ENCODE measurements at places on chromosomes 5 and 9.

DNA sequence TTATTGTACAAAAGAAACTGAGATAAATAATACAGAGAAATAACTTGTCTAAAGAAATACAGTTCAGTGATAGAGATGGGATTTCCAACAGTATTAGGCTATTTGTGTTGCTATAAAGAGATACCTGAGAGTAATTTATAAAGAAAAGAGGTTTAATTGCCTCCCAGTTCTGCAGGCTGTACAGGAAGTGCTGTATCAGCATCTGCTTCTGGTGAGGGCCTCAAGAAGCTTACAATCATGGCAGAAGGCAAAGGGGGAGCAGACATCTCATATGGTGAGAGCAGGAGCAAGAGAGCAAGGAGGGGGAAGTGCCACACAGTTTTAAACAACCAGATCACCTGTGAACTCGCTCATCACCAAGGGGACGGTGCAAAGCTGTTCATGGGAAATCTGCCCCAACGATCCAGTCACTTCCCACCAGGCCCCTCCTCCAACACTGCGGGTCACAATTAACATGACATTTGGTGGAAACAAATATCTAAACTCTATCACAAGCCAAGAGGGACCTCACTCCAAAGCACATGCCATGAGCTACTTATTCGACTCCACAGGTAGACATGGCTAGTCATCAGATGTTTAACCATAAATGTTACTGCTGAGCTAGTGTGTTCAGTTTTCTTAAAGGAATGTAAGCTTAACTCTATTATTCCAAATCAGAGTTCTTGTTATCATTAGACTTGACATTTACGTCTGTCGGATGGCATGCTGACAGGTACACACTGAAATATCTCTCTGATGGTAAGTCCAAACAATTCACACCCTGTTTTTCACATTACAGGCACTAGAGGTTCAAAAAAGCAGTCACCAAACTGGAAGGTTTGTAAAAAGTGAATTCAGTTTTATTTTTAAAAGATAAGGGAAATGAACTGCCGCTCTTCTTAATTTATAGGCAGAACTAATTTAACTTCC, 82.2 kb downstream of the AUH start:
- DNase-seq: no peak

- peak; percentile 13 for DNase-seq
Measured at GRCh38 chr5:148290271-148291195, 21.7 kb upstream of the SPINK7 start.

- peak; percentile 20 for DNase-seq
Measured at GRCh38 chr9:101409079-101409477, 10.4 kb downstream of the ZNF189 start.

DNA sequence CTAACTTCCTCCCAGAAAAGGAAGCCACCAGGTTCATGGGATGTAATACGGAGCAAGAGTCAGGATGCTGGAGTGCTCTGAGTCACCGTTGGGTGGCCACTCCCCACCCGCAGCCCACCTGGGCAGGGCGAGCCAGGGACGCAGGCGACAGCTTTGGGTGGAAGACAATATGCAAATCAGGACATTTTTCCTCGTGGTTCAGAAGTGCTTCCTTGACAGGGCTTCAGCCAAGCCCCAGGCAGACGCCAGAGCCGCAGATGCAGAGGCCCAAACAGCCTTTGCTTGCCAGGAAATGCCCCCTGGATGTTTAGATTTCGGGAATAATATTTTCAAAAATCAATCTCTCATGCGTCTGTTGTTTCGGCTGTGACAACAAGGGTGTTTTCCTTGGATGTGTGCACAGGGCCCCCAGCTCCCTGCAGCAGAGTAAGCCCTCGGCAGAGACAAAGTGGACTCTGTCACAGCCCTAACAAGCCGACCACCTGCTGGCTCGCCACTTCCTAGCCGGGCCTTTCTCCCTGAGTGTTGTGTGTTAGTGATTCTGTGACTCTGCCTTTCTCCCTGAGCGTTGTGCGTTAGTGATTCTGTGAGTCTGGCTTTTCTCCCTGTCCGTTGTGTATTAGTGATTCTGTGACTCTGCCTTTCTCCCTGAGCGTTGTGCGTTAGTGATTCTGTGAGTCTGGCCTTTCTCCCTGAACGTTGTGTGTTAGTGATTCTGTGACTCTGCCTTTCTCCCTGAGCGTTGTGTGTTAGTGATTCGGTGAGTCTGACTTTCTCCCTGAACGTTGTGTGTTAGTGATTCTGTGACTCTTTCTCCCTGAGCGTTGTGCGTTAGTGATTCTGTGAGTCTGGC, 11.8 kb upstream of the SLC9A3 start:
- no peak for DNase-seq

- DNase-seq: no peak
Measured at GRCh38 chr9:28034242-28034641, 461.0 kb upstream of the C9orf72 start.

- DNase-seq: peak; percentile 18
Measured at GRCh38 chr5:143400541-143401226, 2.8 kb downstream of the NR3C1 start.

DNA sequence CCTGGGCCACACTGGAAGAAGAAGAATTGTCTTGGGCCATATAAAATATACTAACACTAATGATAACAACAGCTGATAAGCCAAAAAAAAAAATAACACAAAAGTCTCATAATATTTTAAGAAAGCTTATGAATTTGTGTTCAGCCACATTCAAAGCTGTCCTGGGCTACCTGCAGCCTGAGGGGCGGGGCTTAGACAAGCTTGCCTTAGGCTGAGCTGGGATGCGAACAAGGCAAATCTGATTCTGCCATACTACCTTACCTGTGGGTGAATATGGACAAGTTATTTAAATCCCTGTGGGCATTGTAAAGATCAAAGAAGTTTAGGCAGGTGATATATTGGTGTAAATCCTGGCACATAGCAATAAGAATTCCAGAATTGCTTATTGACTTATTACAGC, 212.3 kb upstream of the ATP10B start:
- no peak for DNase-seq

DNA sequence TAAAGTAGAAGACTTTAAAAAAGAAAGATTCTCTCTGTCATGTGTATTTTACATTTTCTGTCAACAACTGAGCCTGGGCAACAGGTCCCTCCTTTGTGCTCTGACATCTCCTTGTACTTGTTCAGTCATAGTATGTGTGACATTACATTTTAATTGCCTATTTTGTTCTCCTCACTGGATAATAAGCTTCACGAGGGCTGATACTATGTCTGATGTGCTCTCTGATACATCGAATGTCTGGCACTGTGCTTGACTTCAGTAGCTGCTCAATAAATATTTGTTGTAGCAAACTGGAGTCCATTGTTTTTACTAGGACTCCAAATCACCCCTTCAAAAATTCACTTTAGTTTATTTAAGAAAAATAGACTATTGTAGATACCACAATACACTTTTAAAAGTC, 482.0 kb downstream of the RASEF start:
- DNase-seq: no peak

GRCh38 chr5:31911291-31912265, 262.5 kb downstream of the GOLPH3 start:
- DNase-seq: no peak

DNA sequence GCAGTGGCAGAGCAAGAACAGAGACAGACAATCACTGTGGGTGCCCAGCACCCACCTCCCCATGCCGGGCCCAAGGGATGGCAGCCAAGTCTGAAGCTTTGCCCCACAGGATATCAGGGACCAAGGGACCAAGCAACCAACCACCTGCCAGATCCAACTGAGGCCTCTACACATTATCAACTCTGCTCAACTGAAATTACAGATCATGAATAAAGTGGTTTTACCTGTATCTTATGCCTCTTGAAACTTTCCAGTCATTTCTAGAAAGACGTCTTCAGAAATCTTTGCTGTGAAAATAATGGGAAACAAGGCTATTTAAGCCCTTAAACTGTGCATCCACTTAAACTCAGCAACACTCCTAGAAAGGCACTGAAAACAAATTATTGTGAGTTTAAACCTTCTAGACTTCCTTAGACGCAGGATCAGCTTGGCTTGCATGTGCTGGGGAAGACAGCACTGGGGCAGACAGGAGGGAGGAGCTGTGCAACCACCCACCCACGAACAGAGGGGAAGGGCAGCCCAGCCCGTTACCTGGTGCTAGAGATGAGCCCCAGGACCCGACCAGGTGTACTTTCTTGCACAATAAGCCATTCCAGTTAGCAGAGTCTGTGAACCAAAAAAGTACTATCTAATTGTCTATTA, 80.0 kb downstream of the SEMA4D start:
- no peak for DNase-seq

DNA sequence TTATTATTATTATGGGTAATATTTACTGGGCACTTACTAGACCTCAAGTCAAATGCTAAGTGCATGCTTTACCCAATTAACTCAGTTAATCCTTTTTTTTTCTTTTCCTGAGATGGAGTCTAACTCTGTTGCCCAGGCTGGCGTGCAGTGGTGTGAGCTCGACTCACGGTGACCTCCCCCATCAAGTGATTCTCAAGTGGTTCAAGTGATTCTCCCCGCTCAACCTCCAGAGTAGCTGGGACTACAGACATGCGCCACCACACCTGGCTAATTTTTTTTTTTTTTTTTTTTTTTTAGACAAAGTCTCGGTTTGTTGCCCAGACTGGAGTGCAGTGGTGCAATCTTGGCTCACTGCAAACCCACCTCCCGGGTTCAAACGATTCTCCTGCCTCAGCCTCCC, 69.1 kb downstream of the CXXC5 start:
- no peak for DNase-seq

- no peak for DNase-seq
Measured at GRCh38 chr5:112861638-112861985, 525 bp downstream of the SRP19 start.

- DNase-seq: no peak
Measured at GRCh38 chr5:68380078-68380477, 164.5 kb downstream of the PIK3R1 start.

DNA sequence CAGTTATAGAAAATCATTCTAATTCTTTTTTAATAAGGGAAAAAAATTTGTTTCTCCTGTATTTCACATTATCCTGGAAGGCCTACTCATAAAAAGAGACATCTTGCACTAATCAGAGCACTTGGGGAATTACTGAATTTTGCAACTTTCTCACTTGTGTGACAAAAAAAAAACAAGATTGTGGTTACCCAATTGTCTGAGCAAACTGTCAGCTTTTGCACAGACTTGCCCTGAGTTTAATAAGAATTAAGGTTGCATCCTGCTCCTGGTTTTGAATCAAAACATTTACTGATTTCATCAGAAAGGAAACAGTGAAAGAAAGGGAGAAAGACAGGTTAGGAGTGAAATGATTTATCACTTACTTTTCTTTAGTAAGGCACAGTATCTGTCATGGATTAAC, 10.6 kb upstream of the SH3RF2 start:
- peak; percentile 74 for DNase-seq

- no peak for DNase-seq
Measured at GRCh38 chr5:6737043-6737941, 24.1 kb downstream of the TENT4A start.

- no peak for DNase-seq
Measured at GRCh38 chr5:176813587-176814312, 3.4 kb downstream of the UNC5A start.

GRCh38 chr5:75566710-75567309, 44.4 kb upstream of the ANKDD1B start:
- DNase-seq: peak; percentile 94

DNA sequence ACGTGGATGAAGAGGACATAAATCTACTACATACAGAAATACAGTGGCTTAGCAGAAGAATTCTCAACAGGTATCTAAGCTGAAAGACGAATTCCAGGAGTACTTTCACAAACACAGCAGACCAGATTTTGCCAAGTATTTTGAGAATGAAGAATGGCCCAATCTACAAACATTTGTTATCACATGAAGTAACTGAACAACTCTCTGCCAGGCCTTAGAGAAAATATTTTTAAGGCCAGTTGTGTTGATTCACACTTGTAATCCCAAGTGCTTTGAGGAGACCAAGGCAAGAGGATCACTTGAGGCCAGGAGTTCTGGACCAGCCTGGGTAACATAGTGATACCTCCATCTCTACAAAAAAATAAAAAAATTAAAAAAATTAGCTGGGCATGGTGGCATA, 14.3 kb downstream of the AGTPBP1 start:
- no peak for DNase-seq

GRCh38 chr9:131671133-131671520, 68.7 kb downstream of the RAPGEF1 start:
- DNase-seq: no peak

DNA sequence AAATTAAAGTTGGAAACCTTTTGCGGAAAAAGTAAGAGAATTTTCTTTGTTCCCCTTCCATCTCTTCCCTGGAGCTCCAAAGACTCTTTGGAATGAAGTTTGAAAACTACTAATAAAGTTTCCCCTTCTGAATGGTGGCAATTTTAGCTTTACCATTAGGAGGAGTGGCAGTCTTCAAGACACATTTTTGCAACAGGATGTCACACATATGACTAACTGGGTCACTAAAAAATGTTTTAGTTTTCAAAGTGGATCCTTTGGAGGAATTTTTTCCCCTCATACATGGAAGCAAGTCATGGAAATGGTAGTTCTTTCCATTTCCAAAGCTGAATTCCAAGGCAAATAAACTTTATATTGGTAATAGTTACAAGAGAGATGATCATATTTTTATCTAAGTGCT, 15.6 kb downstream of the FBXO4 start:
- DNase-seq: peak; percentile 48

- peak; percentile 85 for DNase-seq
Measured at GRCh38 chr9:2127486-2127885, 112.3 kb downstream of the SMARCA2 start.

- DNase-seq: no peak
Measured at GRCh38 chr5:1033606-1034420, 25.2 kb downstream of the NKD2 start.

DNA sequence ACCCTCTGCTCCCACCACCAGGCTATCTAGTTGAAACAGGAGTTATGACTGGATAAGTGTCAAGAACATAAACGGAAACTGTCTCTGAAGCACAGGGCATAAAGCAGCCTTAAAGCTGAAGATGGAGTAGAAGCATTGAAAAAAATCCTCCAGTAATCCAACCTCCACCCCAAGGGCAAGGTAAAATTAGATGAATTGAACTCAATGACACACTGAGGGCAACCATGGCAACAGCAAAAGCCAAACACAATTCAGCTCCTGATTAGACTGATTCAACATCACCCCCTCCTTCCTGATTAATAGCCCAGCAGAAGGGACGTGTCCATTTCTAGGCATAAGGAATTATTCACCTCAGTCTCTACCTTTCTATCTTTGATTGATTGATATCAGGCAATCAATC, 183.2 kb upstream of the MAP3K1 start:
- no peak for DNase-seq

DNA sequence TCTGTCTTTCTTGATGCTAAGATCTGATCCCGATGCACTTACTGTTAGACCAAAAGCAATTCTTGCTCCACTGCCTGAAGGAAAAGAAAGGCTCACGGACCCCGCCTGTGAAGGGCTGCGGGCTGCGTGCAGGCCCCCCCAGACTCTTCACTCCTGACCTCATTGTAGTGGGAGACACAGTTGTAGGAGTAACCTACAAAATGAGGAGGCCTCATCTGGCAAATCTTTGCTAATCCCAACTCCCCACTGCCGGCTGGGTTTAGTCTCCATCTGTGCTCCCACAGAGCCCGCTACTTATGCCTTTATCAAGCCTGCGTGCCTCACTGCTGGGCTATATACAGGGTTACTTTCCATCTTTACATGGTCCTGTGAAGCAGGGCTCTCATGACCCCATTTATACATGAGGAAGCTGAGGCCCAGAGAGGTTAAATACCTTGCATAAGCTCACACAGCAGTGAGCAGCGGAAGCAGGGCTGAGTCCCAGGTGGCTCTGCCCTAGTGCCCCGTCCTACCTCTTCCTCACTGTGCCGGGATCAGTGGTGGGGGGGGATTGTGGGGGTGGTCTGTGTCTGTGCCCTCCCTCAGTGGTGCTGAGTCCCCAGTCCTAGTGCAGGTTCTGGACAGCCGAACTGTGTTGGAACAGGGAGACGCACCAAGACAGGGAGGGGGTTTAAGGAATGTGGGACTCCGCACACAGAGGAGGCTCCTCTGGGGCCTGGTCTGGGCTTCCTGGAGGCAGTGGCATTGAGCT, 43.9 kb upstream of the RNF130 start:
- DNase-seq: no peak
